ENCODE measurements at places on chromosomes 1 and 21.
A peak's percentile ranks its signal among the peaks of the same experiment; 100 is the strongest.

GRCh38 chr1:151839457-151840403 is at the start of gene C2CD4D:
TSS of gene C2CD4D (minus strand) at chr1:151839820. CDS start at chr1:151838989, 831 bp downstream.
- DNase-seq: peak; percentile 85

DNA sequence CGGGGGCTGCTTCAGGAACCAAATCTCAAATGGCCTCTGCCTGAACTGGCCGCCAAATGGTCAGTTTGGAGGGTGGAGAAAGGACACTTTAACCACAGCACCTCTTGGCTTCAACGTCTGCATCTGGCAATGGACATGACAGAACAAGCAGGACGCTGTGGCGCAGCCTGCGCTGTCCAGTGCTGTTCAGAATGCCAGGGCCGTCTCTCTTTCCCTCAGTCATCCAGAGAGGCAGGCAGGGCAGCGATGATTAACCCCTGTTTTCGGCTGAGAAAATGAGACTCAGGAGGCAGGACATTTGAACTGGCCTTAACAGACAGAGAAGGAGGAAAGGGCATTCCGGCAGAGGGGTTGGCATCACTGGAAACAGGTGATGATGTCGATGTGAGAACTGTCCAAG is 48.6 kb downstream of the GLIS1 start:
- no peak for DNase-seq

GRCh38 chr1:94580367-94581115 is 39.0 kb upstream of the F3 start:
- DNase-seq: no peak

DNA sequence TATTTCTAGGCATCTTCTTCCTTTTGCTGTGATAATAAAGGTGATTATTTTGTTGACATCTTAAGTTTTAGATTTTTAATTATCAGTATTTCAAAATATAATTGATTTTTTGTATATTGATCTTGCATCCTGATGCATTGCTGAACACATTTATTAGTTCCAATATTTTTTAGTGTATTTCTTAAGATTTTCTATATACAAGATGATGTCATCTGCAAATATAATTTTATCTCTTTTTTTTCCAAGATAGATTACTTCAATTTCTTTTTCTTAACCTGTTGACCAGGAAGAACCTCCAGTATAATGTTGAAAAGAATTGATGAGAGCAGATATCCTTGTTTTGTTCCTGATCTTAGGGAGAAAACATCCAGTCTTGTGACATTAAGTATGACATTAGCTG is 54.8 kb upstream of the LRRN2 start:
- DNase-seq: no peak

- no peak for DNase-seq
Measured at GRCh38 chr1:171265686-171266085, 17.4 kb downstream of the FMO1 start.

- no peak for DNase-seq
Measured at GRCh38 chr1:67676287-67676686, 8.7 kb upstream of the GADD45A start.

DNA sequence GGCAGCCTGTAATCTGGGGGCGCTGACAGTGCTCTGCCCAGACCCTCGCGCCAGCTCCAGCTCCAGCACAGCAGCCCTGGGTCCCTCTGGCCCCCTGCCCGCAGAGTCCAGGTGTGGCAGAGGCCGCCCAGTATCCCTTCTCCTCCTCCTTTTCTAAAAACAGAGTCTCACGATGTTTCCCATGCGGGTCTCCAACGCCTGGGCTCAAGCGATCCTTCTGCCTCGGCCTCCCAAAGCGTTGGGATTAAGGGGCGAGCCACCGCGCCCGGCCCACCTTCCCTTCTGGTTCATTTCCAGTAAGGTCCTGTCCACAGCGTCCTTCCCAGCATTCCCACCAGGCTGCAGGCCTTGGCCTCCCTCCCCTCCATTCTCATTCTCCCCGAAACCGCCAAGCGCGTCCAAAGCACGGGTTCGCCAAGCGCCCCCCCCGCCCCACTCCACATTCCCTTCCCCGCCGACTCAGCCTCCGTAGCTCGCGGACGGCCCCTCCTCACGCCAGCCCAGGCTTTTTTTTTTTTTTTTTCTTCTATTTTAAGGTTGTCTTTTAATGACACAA is 2.0 kb upstream of the PCBP3 start:
- no peak for DNase-seq

DNA sequence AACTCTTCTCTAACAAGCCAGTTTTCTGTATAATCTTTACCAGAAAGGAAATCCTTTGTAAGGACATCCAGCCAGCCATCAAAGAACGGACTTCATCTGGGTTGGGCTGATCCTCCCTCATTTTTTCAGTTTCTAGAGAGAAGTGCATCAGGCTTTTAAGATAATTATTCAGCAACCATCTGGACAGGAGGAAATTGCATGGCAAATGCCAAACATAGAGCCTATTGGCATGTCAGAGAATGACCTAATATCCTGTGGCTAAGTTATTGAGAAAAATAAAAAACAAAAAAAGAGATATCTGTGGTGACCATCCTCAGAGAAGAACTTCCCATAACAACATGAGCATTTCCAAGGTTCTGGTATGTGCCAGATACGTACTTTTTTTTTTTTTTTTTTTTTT is 74.9 kb upstream of the BEND5 start:
- no peak for DNase-seq

DNA sequence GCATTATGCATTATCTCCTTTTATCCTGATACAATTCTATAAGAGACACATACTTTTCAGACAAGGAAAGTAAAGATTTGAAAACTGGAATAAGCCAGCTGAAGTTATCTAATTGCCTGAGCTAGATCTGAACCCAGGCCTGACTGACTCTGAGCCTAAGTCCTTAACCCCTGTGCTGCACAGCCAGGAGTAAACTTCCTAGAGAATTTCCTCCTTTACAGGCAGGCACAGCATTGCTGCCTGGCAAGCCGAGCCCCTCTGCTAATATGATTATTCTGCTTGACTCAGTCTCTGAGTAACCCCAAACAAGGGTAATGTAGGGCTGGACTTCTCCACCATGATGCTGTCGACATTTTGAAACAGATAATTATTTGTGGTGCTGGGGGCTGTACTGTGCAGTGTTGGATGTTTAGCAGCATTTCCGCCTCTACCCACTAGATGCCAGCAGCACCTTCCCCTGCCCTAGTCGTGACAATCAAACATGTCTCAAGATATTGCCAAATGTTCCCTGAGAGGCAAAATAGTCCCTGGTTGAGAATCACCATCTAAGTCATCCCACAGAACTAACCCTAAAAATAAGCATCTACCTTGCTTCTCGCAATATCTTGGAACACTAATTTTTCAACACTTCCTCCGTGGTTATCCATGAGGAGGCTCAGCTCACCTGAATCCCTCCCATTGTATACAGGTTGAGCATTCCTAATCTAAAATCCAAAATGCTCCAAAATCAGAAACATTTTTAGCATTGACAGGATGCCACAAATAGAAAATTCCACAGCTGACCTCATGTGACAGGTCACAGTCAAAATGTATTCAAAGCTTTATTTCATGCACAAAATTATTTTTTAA is 18.5 kb downstream of the CAMK1G start:
- DNase-seq: peak; percentile 62

DNA sequence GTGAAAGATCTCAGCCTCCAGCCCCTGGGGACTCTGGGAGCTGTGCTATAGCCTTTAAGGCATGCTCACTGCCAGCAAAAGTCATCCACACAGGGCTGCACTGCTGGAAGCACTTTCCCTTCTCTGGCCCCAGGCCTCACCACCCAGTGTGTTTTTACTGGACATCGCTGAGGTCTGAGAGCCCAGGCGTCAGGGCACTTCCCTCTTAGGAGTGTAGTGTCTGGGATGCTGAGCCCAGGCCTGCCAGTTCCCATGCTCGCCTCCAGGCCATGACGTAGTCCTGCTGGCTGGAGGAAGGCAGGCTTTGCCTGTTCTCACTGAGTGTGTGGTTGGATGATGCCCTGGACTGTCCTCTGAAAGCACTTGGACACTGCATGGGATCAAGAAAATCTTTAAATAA is 101.2 kb downstream of the GDAP2 start:
- no peak for DNase-seq

- DNase-seq: peak; percentile 39
Measured at GRCh38 chr1:14915356-14916054, 238.0 kb upstream of the TMEM51 start.

- DNase-seq: no peak
Measured at GRCh38 chr21:23977971-23978370, 1629.3 kb downstream of the MRPL39 start.

- no peak for DNase-seq
Measured at GRCh38 chr1:54695221-54695620, 20.4 kb upstream of the TTC4 start.

DNA sequence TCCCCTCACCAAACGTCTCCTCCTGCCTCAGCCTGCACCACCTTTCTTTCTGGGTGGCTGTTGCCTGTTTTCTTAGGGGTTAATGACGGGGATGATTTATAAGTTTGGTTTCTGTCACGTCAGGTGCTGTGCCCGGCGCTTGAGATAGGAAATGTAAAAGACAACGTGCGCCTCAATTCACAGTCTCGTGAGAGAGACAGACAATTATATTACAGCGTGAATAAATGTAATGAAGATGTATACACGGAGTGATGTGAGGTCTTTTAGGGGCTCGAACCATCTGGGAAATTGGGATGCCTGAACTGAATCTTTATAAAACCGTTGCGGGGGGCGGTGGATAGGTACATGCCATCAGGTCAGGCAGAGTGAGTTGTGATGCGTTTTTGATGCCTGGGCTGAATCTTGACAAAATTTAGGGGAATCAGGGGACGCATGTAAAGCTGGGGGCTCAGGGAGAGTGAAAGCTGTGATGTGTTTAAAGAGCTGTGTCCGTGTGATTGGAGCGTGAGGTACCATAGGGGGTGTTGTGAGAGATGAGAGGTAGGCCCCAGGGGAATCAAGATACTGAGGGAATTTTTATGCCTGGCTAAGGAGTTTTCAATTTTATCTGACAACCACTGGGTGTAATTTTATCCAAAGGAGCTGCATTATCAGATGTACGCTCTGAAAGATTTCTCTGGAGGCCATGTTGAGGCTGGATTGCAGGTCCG is 831 bp downstream of the TIPRL start:
- peak; percentile 40 for DNase-seq

DNA sequence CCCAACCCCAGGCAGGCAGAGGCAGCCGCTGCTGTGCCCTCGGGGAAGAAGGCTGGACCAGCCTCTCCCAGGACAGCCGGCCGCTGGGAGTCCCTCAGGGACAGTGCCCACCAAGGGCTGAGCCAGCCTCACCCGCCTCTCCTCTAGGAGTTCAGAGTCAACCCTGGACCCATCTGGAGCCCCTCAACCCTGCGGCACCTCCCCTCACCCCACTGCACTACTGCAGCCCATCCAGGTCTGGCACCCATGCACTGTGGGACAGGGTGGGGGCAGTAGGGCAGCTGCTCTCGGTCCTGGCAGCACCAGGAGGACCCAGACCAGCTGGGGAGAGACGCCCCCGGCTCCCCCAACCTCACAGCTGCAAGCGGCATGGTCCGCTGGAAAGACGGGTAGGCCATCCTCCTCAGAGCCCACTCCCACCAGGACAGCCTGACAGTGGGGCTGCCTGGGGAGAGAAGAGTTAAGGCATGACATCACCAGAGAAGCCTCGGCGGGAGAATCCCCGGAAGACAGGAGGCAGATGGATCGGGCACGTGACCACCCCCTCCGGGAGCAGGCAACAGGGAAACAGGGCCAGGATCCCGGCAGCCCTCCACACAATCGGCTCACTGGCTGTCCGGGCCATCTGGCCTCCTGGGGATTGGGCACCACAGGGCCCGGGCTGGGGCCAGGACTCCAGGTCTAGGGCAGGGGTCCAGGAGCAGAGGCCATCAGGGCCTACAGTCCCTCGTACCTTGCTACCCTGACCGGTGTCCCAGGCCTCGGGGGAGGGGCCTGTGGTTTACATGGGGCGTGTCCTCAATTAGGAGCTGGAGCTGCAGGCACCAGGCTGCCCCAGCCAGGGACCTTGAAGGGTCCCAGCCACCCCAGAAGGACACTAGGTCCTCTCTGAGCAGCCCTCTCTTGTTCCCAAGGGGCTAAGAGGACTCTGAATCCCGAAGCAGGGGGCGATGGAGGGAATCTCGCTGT is 3.1 kb downstream of the ACAP3 start:
- peak; percentile 91 for DNase-seq

GRCh38 chr1:158644449-158644848 is 39.4 kb downstream of the OR10Z1 start:
- no peak for DNase-seq

GRCh38 chr1:230575886-230576500 is 66.3 kb upstream of the COG2 start:
- DNase-seq: no peak

- DNase-seq: no peak
Measured at GRCh38 chr1:209176866-209177430, 406.6 kb upstream of the CAMK1G start.

- no peak for DNase-seq
Measured at GRCh38 chr1:41317361-41317760, 43.9 kb upstream of the FOXO6 start.

DNA sequence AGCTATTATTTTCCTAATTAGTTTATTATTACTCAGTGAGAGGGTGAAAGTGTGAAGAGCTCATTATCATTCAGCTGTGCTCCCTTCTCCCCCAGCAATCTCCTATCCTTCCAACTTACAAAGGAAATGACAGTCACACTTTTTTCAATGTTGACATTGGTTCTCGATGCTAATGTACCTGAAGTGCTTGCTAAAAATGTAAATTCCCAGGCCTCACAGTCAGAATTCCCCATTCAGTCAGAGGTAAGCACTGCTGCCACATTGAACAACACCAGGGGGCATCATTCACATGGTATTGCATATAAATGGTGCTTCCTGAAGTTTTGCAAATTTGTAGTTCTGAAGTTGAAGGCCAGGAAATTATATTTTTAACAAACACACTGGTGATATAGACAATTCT is 132.7 kb upstream of the FOXD3 start:
- no peak for DNase-seq

DNA sequence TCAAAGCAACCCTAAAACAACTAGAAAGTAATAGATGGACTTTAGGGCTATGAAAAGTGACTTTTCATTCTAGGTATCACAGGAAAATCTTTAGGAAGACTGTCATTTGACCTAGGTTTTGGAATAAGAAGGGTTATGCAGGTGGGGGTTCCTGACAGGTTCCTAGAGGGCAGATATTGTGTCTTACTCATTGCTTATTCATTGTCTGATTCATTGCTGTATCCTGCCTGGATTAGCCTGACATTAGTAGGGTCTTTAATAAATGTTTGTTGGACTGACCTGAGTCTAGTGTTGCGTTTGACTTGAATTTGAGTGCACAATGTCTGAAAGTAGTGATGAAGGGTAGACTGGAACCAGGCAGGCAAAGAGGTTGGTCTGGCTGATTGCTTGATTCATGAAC is 6.0 kb downstream of the FNBP1L start:
- DNase-seq: no peak

- no peak for DNase-seq
Measured at GRCh38 chr1:1345384-1345783, 3.8 kb downstream of the DVL1 start.

GRCh38 chr1:110581682-110582145 is 24.4 kb downstream of the KCNA2 start:
- peak; percentile 46 for DNase-seq

GRCh38 chr1:223531742-223532341 is 133.7 kb downstream of the CAPN8 start:
- peak; percentile 38 for DNase-seq

GRCh38 chr1:161404051-161404597 is 36.4 kb upstream of the CFAP126 start:
- no peak for DNase-seq
